ENCODE measurements at places on chromosomes 4 and X.

- DNase-seq, result no peak
These were observed 9.8 kb downstream of the TMEM255A start for GRCh38 chrX:120301497-120301896.

DNA sequence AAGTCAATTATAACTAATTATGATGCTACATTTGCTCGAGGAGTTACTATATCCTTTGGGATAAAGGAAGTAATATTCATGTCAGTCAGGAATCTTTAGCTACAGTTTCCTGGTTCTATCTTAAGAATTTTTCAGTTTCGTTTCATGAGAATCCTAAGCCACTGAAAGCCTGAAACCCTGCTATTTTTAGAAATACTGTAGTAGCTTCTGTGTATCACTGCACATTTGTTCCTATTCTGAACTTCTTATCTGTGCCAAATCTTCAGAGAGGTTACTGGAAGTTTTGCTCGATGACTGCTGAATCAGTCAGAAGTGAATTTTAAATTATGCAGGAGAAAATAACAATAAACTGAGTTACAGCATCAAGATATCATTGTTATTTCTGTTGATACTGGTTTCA, 249.2 kb downstream of the TENM3 start:
- DNase-seq, result no peak

GRCh38 chrX:46381630-46382029, 163.6 kb downstream of the ZNF674 start:
- no peak for DNase-seq

- no peak for DNase-seq
These were observed 8.8 kb upstream of the RASL11B start for GRCh38 chr4:52853351-52853750.

DNA sequence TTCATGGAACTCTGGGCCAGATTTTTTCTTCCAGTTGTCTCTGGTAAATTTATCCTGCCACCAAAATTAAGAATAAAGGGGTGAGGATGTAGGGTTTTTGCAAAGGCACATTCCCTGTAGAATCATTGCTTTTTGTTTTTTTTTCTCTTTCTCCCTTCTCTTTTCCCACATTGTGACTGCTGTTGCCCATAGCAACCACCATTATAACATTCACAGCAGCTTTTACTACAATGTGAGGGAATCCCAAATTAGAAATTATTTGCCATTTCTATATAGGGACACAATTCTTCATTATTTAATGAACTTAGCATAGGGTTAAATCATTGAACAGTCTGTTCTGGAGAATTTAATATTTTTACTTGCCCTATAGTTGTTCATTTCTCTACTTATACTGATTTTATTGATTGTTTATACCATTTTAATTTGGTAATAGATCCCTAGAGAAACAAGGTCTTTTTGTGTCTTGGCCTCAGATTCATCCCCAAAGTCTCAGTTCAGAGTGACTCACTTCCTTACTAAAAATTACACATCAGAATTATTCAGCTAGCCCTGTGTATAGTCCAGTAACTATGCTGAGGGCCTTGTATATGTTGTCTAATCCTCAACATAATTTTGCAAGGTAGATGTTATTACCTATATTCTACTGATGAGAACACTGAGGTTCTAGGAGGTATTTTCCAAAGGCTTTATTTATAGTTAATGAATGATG, 80.8 kb upstream of the ANK2 start:
- DNase-seq, result no peak

GRCh38 chr4:116588783-116589182, 496.6 kb downstream of the TRAM1L1 start:
- no peak for DNase-seq

DNA sequence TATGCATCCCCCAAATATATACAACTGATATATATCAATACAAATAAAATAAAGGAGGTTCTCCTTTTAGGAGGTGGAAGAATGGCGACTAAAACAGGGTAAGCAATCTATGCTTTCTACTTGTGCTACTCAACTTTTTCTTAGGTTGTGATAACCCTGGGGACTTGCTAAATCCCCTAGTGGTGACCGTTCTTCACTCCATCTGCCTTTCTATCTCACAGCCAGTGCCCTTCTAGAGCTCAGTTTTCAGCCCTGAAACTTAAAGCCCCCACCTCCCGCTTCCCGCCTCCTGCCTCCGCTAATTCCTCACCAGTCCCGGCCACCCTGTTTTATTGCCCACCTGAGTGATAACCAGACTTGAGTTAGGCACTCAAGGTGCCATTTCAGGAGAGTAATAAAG, 15.5 kb upstream of the ESX1 start:
- no peak for DNase-seq

DNA sequence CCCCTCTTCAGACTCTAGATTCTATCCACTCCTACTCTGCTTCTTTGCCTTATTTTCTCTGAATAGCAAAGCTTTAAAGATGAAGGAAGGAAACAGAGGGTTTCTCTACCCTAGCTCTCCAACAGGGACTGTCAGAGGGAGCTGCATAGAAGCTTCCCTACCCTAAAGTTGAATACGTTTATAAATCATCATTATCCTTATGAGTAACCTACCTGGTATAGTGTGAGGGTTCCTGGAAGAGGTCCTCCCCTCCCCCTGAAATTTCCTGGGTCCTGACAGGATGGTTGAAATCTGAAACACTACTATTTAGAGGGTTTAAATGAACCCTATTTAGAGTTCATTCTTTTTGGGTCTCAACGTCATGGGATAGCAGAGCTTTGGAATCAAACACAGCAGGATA, 187.0 kb upstream of the RBPJ start:
- DNase-seq, result no peak

GRCh38 chrX:136380010-136380769, 79.4 kb downstream of the ADGRG4 start:
- DNase-seq, result no peak

- no peak for DNase-seq
These were observed 310.6 kb upstream of the AADAT start for GRCh38 chr4:170400361-170400760.

- peak; percentile 53 for DNase-seq
These were observed 36.5 kb upstream of the PPM1K start for GRCh38 chr4:88320780-88321373.

DNA sequence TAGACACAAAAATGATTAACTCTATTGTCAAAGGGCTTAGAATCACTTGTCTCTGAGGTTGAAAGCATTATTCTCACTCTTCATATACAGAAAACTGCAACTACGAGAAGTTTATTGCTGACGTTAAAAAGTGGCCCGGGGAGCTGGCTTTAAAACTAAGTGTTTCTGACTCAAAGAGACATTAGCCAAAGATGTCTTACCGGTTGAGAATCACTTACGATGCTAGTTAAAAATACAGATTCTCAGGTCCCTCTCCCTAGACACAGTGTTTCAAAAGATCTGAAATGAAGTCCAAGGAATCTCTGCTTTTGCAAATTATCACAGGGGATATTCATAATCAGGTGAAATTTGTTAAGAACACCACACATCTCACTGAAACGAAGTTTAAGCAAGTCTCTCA, 1.2 kb downstream of the GNPDA2 start:
- DNase-seq, result no peak

DNA sequence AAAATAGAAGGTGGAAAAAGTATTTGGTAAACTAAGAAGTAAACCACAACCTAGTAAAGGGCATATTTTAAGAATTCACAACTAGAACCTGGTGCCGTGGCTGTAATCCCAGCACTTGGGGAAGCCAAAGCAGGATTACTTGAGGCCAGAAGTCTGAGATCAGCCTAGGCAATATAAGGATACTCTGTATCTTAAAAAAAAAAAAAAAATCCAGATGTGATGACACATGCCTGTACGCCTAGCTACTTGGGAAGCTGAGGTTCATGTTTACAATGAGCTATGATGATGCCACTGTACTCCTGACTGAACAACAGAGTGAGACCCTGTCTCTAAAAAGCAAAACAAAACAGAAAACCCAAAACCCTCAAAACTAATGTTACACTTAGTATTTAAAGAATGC, 294.9 kb upstream of the ZCCHC13 start:
- DNase-seq, result no peak
